Pons (tissue), 1 donor: ENCODE measurements at places on chromosomes 1 and 21.
A peak's percentile ranks its signal among the peaks of the same experiment; 100 is the strongest.

DNA sequence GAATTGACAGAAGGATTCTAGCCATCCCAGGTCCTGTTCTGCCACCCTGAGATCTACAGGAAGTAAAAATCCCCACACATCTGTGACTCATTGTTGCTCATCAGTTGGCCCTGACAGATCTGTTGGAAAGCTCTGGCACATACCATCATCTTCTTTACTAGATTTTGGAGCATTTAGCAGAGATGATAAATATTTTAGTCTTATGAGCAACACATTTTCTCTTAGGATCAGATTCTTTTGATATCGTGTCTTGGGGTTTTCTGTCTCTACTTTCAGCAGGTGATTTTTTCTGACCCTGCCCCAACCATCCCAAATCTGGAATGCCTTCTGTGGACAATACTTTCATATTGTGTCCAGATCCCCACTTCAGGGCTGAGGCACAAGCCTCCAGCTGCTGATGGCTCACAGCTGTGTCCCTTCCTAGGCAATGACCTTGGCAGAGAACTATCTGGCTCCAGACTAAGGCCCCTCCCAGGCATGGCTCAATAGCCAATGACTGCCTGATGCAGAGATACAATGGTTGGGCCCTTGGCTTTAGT lies 102.8 kb downstream of the GDAP2 start:
- DNase-seq: no peak

- DNase-seq: no peak
These were observed 61.7 kb downstream of the LGR6 start for GRCh38 chr1:202255343-202255742.

- no peak for DNase-seq
These were observed 15.0 kb upstream of the KCNN3 start for GRCh38 chr1:154884869-154885701.

DNA sequence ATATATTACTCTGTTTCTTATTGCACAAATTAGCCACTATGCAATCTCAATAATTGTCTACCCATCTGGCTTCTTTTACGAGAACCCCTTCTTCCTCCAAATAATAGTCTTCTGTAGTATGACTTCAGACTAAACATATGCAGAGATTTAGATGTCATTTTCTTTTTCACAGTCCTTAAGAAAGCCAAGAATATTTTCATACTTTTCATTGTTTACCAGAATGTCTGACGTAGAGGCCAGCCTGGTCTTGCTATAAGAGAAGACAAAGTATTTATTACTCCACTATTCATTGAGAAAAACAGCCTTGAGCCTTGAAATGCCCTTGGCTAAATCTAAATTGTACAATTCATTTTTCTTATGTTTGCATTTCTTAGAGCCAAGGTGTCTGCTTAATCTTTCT lies 714.9 kb upstream of the CXADR start:
- no peak for DNase-seq

DNA sequence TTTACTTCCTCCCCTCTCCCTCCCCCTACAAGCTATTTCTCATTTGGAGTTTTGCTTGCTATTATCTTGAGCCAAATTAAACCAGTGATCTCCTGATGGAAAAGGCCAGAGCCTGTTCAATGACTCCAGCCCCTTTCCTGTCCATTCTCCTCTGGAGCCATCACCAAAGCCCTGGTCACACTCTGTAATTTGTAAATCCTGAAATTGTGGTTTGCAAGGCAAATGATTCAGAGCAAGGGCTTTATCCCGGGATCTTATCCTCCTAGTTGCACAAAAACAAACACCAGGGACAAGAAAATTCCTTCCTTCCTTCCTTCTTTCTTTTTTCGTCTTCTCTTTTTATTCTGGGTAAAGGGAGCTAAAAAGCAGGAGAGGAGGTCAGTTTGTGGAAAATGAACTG lies 366.1 kb upstream of the ST6GALNAC5 start:
- no peak for DNase-seq

- DNase-seq: no peak
These were observed 203.2 kb downstream of the FGGY start for GRCh38 chr1:59499943-59500569.

GRCh38 chr1:35454176-35454575 lies 103.0 kb downstream of the KIAA0319L start:
- no peak for DNase-seq

DNA sequence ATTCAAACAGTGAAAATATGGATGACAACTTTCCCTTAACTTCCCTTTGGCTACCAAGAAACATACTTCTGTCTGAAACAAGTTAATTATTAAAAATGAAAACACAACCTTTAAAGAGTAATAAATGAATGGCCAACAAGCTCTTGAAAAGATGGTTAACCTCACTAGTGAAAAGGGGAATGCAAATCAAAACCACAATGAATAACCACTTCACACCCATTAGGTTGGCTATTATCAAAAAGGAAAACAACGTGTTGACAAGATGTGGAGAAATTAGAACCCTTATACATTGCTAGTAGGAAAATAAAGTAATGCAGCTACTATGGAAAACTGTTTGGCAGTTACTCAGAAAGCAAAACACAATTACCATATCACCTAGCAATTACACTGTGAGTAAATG lies 14.1 kb downstream of the COP1 start:
- no peak for DNase-seq

DNA sequence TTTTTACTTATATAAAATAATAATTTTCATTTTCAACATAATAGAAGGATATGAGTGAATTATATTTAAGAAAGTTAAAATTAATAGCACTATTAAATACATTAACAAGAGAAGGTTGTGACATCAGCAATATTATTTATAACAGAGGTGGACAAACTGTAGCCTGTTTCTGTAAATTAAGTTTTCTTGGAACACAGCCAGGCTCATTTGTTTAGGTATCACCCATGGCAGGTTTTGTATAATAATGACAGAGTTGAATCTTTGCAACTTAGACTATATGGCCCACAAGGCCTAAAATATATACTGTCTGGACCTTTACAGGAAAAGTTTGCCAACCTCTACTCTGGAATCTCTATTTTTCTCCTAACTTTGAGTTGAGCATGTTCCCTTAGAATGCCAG lies 42.8 kb upstream of the CACYBP start:
- DNase-seq: no peak

DNA sequence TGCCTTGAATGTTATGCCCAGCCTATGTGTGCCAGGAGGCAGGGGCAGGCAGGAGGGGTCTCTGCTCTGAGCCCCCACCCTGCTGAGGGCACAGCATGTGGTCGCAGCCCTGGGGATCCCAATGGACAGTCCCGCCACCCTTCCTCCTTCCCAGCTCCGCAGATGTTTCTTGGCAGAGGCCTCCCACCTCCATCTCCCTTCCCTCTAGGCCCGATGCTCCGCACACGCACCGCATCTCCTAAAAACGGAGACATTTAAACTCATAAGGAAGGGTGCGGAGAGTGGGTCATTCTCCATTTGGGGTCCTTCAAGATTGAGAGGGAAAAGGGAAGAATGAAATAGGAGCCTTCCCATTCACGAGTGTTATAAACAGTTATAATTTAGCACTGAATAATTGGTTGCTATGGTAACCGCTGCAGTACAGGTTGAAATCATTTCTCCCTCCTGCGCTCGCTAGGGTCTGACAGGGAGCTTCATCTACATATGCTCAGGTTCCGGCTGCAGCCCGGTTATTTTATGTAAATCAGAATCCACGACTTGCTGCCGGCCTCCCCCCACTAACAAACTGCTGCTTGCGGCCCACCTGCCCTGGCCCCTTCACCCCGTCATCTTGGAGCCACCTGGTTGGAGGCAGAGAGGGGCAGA lies 16.0 kb downstream of the CHD5 start:
- DNase-seq: no peak

DNA sequence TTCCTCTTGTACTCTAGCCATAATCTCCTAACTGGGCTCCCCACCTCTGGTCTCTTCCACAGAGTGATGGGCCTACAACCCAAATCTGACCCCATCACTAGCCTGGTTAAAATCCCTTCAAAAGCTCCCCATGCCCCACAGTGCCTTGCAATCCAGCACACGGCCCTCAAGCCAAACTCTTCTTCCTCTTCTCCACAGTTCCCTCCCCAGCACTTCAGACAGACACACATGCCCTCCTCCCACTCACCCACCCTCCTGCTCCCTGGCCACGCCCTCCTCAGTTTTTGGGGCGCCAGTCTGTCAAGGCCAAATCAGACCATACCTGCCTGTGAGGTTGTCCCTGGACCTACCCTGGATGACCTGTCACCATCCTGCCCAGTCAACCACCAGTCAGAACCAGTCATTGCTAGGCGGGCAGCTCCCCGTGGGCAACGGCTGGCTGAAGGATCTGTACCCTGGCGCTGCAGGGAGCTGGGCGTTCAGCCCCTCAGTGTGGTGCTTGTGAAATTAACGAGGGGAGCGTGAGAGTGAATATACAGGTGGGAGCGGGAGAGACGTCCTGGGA lies 753 bp downstream of the C1orf210 start:
- DNase-seq: no peak

- DNase-seq: no peak
These were observed 211.5 kb downstream of the TTLL7 start for GRCh38 chr1:83787246-83787998.

- peak; percentile 11 for DNase-seq
These were observed 9.3 kb downstream of the MAP3K6 start for GRCh38 chr1:27357281-27358037.

DNA sequence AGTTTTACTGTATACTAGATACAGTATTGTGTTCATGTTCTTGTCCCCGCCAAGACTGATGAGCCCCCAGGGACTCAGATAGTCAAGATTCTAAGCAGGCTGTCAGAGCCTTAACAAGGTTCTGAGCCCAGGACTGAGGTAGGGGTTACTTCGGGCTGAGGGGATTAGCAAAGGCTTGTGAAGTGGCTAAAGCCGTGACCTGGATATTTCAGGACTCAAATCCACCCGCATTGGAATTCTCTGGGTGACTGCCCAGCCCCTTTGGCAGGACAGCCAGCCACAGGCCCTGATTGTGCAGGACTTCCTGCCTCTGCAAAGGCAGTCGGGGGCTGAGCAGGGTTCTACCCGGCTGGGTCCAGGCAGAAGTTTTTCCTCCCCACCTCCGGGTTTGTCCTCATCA lies at the start of gene PLA2G5:
TSS of gene PLA2G5 (plus strand) at position 321 of the 400 bp plus-strand sequence. CDS start 14,637 bp downstream, outside the sequence.
- peak; percentile 24 for DNase-seq

- no peak for DNase-seq
These were observed 161.3 kb upstream of the PTGFR start for GRCh38 chr1:78329475-78329874.

DNA sequence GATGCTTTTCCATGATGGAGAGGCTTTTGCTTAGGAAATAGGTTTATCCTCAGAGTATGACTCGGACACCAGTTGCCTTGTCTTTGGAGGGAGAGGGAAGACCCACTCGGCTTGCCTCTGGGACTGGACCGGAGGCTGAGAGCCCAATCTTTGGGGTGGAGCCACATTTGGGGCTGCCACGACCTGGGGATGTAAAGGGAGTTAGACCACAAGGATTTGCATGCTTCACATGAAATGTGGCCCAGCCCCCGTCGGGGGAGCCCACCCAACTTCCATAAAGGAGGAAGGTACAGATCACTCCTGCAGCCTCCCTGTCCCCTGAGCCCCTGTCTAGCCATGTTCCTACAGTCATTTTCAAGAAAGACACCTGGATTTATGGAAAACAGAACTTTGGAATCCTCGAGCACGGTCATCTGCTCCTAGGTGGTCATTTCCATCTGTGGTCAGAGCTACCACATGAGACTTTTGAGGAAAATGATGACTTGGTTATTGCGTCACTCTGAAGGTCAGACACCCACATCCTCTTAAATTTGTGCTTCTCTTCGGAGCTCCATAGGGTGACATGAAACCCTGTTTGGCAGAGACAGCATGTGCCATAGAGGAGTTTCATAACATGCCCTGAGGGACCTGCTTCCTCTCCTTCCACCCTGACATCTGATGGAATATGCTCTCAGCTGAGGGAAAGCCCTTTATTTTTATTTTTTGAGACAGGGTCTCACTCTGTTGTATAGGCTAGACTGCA lies 99.4 kb upstream of the SLC45A1 start:
- no peak for DNase-seq

DNA sequence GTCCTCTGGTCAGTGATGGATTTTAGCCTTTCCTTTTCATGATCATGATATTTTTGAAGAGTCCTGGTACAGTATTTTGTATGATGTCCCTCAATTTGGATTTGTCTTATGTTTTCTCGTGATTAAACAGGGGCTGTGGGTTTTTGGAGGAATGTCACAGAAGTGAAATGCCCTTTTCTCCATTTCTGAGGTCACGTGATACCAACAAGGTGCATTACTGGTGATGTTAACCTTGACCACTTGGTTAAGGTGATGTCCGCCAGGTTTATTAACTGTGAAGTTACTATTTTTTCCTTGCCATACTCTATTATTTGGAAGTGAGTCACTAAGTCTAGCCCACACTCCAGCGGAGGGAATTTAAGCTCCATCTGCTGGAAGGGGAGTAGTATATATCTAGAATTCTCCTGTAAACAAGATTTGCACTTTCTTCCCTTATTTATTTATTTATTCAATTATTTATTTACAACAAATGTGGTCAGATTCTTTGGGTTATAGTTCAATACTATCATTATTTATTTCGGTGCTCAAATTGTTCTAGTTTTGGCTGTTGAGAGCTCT lies 123.4 kb downstream of the HIVEP3 start:
- DNase-seq: peak; percentile 74

- no peak for DNase-seq
These were observed 3.9 kb downstream of the SH2D5 start for GRCh38 chr1:20728371-20729154.

DNA sequence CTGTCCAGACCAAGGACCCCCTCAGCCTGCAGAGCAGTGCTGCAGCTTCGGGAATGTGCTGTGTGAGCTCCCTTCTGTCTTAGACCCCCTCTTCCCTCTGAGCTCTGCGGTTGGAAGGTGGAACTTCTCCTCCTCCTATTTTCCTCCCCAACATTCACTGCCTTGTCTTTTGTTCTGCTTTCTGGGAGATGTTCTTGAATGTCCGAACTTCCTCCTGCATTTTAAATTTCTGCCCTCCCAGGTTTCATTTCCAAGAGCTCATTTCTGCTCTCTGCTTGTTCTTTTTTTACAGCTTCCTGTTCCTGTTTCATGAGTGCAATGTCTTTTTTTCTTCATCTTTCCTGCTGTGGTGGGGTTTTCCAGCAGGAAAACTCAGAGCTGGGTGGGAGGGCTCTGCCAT lies 29.3 kb downstream of the RRP1 start:
- DNase-seq: peak; percentile 79
